ENCODE measurements at places on chromosomes 5 and 9.

- DNase-seq: no peak
These were observed 379.8 kb downstream of the SPOCK1 start for GRCh38 chr5:137119321-137119720.

GRCh38 chr5:174376726-174377373 lies 331.3 kb downstream of the NSG2 start:
- no peak for DNase-seq

- DNase-seq: no peak
These were observed 114.4 kb downstream of the DROSHA start for GRCh38 chr5:31417512-31417911.

GRCh38 chr5:67263656-67264408 lies 67.2 kb upstream of the CD180 start:
- DNase-seq: no peak

DNA sequence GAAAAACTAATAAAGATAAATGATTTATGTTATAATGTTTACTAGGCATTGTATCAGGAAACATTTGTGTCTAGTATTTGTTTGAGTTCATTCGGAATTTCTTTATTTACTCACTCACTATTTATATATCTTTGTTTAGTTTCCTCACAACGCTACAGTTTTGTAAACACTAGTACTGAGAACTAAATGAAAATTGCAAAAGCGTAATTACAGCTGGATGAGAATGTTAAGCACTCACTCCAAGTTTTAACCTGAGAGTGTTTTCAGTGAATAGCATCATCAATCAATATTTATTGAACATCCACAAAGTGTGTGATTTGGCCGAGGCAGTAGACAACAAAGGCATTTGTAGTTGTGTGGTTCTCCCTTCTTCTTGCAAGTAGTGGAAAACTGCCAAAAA lies 969.6 kb upstream of the DMAC1 start:
- DNase-seq: no peak

Measured in fibroblast of skin of left biceps (primary cell).